ENCODE measurements at places on chromosomes 2 and 18.

DNA sequence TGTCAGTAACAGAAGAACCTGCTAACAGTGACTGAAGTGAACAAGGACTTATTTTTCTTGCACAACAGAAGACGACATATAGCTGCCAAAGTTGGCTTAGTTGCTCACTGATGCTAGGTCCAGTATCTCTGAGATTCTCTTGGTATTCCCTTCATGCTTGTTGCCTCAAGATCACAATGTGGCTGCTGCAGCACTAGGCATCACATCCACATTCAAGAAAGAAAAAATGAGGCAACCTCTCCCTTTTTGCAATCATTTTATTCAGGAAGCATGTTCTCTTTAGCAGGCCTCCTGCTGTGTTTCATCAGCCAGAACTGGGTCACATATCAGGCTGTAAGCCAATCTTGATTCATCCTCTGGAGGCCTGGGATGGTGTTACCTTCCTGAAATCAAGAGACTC, 11.7 kb upstream of the MAPK4 start:
- no peak for DNase-seq

DNA sequence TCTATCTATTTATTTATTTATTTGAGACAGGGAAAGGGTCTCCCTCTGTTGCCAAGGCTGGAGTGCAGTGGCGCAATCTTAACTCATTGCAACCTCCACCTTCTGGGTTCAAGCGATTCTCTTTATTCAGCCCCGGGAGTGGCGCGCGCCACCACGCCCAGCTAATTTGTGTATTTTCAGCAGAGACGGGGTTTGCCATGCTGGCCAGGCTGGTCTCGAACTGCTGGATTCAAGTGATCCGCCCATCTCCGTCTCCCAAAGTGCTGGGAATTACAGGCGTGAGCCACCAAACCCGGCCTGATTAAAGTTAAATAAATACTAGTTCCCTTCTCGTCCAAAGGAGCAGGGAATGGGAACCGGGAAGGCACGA, 4.2 kb upstream of the CTDSP1 start:
- DNase-seq: no peak

DNA sequence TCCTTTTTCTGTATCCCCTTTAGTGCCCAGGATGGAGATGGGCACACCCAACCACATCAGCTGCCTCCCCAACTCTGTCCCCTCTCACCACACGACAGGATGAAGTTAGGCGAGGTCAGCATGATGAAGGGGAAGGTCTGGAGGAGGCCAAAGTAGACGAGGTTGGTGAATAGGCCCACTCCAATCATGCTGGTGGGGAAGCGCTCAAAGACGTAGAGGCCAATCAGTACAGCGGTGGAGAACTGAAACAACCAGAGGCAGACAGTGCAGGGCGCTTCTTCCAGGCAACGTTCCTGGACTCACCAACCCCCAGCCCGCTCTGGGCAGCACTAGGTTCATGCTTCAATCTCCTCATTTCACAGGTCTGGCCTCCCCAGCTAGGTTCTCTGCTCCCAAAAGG, 2.9 kb downstream of the TEX261 start:
- DNase-seq: no peak

- DNase-seq: no peak
Measured at GRCh38 chr18:23331091-23331920, 121.8 kb upstream of the RIOK3 start.

GRCh38 chr2:27754138-27754588, 17.4 kb upstream of the MRPL33 start:
- DNase-seq: peak; percentile 61

DNA sequence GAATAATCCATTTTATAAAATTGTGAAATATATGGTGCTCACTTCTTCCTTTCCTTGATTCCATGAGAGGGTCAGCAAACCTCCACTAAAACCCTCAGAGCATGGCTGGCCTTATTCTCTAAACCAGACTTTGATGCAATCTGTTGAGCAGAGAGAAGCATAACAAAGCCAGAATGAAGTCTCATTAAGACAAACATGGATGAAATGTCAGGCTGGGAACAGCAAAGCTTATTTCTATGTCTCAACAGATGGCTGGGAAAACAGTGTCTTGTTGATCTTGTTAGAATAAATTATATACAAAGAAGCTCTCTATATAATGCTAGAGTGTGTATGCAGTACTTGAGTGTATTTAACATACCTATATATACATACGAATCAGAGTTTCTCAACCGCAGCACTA, 227.1 kb upstream of the LYPD1 start:
- no peak for DNase-seq

DNA sequence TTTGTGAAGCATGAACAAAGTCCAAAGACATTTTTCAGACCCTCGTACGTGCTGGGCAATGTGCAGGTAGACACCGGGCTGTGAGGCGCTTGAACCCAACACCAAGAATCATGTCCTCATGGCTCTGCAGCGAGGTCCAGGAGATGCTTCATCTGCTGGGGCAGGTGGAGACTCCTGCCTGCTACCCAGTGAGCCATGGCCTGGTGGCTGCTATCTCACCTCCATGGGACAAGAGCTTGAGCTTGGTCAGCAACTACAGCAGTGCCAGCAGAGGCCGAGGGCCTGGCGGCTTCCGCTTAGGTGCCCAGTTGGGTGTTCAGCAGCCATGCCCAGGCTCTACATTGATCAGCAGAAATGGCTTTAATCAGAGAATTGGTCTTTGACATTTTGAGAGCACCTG, 281.0 kb upstream of the HS6ST1 start:
- no peak for DNase-seq

DNA sequence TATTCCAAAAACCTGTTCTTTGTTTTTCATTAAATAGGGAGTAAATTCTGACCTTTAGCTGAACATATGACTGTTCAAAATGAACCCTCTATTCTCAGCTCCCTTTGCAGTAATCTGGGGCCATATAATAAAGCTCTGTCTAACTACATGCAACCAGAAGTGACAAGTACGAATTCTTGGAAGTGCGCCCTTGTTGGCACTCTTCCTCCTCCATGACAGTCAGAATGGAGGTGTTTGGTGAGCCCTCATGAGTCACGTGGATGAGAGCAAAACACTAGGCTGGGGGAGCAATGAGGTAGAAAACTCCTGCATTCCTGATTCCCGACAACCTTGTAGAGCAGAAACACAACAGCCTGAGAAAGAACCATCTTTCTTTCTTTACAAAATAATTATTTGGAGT, 552.9 kb downstream of the FBXO15 start:
- DNase-seq: no peak

DNA sequence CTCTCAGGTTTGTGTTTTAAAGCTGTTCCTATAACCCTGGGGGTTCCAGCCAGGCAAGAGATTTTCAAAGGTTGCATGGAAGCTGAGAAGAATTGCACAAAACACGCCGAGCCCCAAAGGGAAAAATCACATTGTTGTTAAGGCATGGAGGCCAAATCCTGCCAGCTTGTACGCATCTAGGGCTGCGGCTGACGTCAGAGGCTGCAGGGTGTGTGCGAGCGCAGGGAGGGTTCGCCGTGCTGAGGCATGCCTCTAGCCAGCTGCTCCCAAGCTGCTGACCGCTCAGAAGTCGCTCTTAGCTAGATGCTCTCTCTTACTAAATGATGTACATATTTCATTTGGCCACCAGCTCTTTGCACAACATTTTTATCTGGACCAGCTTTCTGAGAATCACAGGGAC, 191.8 kb downstream of the LPIN1 start:
- no peak for DNase-seq

DNA sequence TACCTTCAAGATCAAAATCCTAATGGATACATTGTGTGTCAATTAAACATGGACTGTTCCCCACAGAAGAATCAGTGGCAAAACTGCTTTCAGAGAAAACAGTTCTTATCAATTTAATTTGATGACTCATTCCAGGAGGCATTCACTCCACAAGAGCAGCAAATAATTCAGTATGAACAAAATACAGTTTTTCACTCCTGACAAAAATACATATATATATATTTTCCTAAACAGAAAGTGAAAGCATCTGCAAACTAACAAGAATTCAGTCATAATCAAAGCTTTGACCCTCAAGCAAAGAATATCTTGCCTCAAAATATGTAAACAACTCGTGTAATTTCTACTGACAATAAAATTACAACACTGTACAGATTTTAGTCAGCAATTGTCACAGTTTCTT, 685.1 kb upstream of the SLC8A1 start:
- DNase-seq: no peak

DNA sequence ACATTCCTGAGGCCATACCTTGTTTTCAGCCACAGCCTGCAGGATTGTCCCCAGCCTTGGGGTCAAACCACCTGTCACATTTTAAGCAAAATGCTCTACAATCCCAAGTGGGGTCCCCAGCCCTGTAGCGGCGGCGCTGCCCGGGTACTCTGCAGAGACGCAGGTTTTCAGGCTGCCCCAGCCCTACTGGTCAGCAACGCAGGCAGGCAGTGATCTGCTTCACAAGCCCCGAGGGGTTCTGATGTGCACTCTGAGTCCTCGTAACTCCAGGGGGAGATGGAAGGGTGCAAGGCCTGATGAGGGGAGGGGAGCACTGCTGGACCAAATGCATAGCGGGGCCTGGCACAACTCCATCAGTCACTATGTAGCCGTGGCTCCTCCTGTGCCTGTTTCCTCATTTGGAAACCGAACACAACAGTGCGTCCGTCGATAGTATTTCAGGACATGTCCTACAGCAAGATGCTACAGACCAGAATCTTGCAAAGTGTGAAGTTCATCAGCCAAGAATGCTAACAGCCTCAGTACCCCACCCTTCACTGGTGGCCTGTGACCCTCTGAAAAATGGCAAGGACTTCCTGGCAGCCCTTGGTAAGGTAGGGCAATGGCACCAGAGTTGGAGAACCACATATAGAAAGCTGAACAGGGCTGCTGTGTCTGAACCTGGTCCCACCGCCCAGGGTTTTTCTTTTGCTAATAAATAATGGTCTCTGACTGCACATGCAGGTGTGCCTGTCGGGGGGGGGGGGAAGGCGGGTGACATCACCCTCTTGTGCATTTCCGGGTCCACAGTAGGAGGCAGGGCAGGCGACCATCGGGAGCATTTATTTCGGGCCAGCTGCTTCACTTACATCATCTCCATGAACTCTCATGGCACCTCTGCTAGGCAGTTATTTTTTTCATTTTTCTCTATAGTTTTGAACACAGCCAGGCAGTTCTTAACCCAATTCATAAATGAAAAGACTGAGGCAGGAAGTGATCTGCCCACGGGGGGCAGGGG, 50.6 kb upstream of the TFCP2L1 start:
- DNase-seq: no peak

- DNase-seq: no peak
Measured at GRCh38 chr18:74331404-74331803, 15.8 kb downstream of the C18orf63 start.

DNA sequence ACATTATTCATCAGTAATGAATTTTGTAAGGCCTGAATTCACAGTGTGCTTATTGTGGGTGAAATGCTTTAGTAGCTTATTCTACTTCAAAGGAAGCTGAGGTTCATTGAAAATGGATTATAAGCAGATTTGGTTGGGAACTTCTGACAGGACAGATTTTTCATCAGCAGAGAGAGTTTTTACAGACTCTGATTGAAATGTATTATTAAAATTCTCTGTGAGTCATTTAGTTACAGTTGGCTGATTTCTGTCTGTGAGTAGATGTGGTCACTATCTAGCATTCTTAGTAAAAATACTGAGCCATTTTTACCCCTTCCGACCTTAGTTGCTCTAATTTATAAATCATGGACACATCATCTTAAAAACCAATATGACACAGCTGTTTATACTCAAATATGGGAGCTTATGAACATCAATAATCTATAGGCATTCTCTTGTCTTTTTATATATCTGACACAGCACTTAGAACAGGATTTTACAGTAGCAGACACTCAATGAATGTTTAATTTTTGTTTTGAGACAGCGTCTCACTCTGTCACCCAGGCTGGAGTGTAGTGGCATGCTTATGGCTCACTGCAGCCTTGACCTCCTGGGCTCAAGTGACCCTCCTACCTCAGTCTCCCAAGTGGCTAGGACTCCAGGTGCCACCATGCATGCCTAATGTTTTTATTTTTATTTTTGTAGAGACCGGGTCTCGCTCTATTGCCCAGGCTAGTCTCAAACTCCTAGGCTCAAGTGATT, 239.6 kb downstream of the BABAM2 start:
- DNase-seq: no peak

- DNase-seq: no peak
Measured at GRCh38 chr18:56598422-56598821, 40.0 kb downstream of the TXNL1 start.

DNA sequence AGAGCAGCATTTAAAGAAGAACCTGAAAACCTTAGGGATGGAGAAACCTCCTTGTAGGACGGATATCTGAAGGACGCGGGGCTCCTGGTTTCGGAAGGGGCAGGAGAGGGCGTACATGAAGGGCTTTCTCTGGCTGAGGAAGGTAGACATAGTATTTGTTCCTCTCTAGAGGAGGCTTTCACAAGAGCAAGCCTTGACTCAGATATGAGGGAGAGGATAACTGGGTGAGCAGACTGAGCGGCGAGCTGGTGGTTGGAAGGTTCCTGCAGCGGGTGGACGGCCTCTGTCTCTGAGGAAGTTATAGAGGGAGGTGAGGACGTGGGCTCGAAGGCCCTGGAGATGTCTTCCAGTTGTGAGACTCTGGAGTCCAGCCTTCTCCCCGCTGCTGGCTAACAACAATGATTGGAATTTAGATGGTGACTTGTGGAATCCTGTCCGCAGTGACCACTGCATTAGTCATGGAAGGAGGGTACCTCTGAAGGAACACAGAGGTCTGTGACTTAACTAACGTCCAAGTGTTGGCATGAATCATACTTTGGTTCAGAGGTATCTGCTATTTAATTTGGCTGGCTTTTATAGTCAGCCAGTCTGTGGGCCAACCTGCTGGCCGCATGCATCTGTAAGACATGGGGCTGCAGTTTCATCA, 80.9 kb downstream of the ASAP2 start:
- no peak for DNase-seq

GRCh38 chr2:41840702-41841551, 206.9 kb upstream of the PKDCC start:
- peak; percentile 96 for DNase-seq

DNA sequence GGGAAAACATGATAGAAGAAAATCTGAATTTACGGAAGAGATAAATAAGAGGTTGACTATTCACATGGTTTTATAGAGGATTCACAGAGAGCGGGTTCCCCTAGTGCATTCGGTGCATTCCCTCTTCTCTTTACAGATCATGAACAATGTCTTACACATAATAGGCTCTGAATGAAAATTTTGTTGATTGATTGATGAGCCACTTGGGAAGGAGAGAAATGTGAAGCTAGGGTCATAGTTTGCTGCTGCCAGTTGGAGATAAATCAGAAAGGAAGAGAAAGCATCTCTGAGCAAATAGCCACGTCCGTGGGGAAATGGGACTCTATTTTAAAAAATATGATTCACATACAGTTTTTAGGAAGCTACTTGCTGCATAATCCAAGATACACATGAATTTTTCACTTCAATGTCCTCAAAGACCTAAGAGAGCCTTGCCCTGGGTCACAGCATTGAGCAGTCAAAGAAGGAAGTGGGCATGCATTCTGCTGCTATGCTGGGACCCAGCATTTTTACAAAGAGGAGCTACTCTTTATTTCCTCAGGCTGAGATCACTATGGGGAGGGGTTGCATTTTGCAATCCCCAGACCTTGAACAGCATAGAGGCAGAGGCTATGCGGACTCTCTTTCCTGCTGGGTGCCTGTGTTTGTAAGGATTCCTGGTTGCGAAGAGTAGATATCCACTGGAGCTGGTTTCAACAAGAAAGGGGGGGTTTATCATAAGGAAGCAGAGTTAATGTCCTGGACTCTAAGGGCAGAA, 395.3 kb downstream of the TSN start:
- DNase-seq: no peak

All from stimulated activated CD4-positive, alpha-beta T cell treated with anti-CD3 and anti-CD28 coated beads, Interleukin-15, amount 100 ng/mL, for 1 hour (primary cell).